ENCODE measurements at places on chromosomes 11 and 22.
A peak's percentile ranks its signal among the peaks of the same experiment; 100 is the strongest.

GRCh38 chr11:45182902-45183301 is 36.5 kb downstream of the PRDM11 start:
- no peak for DNase-seq

DNA sequence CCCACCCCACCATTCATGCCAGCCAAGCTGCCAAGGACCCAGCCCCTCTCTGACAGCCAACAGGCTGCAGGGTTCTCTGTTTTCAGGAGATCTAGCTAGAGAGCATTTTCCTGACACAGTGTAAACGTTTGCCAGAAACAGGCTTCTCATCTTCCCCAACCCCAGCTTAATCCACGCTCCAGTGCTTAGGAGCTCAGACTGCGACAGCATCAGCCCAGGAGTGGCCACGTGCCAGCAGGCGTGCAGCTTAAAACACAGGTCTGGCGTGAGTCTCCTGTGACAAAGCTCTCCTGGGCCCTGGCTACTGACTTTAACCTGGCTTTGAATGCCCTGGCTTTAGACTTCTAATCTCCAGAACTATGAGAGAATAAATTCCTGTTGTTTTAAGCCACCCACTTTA is 66.6 kb downstream of the GALNT18 start:
- no peak for DNase-seq

DNA sequence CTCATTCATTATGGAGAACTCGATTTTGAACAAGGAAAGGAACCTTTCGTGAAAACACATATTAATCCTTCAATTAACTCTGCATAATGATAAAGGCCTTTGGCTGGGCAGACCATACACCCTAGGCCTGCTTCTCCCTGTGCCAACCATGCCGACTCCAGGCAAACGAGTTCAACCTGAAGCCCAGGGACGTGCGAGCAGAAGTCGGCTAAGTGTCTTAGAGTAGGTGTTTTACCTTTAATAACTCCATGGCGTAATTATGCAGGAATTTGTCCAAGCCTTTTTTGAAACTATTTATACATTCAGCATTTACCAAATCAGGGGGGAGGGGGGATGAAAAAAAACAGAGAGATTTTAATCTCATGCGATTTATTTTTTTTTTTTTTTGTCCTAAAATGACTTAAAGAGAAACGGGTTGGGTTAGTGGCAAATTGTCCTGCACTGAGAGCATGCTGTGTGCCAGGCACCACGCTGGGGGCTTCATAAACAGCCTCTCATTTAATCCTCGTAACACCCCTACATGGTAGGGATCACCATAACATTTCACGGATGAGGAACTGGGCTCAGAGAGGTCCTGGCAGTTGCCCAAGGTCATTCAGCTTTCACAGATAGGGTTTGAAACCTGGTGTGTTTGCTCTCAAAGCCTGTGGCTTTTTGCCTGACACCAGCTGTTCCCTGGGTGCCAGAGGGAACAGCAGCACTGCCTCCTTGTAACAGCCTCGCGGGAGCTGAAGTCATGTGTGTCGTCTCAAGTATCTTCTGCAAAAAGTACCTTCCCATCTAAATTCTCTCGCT is 423.9 kb downstream of the MN1 start:
- DNase-seq: no peak

DNA sequence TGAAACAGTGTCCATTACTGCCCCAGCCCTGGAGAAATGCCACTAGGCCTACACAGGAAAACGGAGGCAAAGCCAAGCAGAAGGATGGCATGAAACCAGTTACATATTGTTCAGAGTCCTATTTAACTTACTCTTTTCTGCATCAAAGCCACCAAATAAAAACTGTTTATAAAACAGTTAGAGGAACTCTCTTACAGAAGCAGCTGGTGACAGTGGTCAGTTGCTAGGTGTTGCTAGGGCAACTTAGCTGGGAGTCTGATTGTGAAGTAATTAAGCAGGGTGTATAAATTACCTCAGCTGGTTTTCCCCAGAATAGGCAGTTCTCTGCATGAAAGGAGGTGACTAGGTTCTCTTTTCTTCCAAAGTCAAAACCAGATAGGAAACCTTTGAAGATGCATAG is 115.6 kb upstream of the ZBED5 start:
- no peak for DNase-seq

DNA sequence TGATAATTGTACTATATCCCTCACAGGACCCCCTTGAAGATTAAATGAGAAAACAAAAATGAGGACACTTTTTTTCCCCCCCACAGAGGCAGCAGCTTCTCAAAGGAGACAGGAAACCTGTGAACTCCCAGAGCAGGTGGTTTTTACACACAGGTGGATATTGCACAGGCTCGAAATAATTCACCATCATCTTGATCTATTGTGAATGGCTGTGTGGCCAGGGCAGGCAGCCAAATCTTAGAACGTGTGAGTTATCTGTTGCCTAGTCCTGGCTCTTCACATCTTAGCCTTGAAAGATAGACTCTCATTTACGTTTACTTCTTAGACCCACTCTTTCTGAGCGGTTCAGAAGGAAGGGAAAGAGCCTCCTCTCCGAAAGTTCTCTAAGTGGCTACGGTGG is 23.5 kb downstream of the PPFIBP2 start:
- DNase-seq: no peak

GRCh38 chr11:122155765-122156527 is 39.9 kb upstream of the BLID start:
- DNase-seq: no peak

DNA sequence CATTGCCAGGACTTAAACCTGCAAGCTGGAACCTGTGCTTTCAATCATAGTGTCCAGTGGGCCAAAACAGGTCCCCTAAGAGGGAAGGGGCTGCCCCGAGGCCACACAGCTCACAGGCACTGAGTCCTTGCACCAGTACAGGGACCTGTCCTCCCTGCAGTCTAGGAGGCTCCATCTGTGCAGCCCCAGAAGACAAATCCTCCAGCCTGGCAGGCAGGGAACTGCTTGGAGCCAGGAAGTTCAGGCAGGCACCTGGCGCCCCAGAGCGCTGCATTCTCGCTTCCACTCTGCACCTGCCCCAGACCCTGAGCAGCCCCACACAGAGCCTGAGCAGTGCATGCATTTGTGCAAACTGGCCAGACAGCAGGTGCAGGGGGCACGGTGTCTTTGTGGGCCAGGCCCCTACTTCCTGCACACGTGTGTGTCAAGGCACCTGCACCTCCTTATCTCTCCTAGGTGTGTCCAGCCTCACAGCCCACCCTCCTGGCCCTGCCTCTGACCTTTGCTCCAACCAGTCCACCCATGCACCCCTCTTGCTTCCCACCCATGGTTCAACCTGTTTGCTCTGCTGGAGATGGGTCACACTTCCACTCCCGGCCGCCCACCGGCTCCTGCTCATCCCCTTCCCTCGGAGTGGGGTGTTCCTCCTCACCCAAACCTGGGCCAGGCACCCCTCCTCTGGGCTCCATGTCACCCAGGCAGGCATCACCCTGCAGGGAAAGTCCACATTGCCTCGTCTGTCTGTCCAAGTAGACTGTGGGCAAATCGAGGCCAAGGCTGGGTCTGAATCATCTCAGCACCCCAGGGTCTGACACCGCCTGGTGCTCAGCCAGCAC is 19.0 kb downstream of the LINC01488 start:
- no peak for DNase-seq

DNA sequence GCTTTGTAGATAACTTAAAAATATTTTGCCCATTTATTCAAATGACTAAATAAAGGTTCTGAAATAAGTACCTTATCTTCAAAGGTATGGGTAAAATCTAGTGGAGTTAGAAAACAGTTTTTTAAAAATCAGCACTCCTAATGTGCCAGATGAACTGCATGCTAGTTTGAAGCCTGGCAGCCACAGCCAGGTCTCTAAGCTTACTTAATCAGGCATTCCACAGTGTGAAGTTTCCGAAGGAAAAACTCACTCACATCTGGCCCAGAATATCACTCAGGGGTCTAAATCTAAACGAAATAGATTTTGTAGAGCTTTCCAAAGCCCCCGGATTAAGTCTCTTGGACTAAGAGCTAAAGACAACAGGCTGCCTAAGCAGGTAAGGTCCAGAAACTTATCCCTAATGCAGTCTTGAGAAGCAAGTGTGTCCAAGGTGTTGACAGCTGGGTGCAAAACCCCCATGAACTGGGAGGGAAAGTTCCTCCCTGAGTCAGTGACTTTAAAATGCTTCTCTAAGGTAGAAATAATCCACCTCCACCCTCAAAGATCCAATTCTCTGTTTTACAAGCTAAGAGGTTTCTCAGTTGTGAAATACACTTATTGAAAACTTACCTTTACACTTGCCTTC is 157.6 kb downstream of the FCHSD2 start:
- no peak for DNase-seq

GRCh38 chr11:128620309-128621100 is 33.1 kb upstream of the ETS1 start:
- no peak for DNase-seq

DNA sequence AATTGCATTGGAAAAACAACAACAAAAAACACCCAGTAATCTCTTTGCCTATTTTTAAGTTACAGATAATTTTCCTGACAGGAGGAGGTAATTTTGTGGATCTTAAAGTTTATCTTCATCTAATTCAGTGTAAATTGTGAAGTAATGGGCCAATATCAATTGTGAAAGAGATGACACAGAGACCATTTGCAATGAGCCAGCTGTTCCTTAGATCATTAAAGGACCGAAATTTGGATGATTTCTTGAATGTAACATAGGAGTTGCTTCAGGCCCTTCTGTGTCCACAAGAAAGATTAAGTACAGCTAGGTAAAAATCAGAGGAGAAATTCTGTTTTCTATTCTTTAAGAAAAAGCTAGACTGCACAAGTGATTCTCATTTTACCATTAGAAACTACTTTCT is 718.5 kb upstream of the ANO3 start:
- no peak for DNase-seq

GRCh38 chr11:123562829-123563228 is 91.6 kb downstream of the SCN3B start:
- no peak for DNase-seq

DNA sequence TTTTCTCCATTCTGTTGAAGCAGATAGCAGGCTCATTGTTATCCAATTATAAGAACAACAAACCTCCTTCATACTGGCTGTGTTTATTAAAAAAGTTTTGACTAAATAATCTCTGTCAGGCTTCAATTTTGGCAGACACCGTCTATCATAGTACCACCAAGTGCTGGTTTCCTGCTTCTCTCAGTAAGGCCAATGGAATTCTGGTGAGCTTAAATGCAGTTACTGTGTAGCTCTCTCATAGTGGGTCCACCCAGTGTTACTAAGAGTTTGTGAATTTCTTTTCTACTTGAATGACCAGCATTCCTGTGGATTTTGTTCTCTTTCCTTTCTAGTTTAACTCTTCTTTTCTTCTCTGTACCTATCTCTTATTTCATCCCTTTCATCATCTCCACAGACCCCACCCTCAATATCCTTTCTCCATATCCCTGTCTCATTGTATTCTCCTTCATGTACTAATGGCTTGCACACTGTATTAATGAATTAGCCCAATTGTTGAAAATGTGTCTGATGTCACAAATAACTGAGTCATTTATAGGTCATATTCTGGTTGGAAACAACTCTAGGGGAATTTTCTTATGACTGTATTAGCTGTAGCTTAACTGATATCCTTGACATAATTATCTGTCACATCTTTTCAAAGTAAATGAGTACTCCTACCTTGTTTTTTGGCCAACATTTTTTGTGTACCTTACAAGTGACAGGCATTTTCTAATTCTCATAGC is 372.1 kb downstream of the FAT3 start:
- DNase-seq: no peak

DNA sequence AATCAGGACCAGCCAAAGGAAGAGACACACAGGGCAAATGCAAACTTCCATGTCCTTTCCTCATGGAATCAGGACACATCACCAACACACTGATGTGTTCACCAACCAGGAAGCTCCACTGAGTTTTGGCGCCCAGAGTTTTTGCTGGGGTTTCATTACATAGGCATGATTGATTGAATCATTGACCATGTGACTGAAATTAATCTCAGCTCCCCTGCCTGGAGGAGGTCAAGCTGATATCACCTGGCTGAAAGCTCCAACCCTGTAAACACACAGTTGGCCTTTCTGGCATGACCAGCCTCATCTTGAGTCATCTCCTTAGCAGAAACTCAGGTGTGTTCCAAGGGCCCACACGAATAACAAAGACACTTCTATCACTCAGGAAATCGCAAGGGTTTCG is 133.2 kb downstream of the TRIM29 start:
- DNase-seq: no peak

DNA sequence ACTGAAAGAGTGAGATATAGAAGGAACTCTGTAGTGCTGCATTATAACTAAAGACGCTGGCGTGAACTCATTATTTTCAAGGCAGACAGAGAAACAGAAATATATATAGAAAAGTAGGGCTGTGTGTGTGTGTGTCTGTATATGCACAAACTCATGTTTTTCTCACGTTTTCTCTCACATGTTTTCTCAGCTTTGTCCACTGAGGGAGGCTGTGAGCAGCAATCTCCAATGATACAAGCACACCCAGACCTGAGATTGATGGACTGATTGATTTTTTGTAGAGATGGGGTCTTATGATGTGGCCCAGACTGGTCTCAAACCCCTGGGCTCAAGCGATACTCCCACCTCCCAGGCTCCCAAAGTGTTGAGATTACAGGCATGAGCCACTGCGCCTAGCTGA is 122.5 kb downstream of the SERGEF start:
- DNase-seq: no peak

- no peak for DNase-seq
Observed at GRCh38 chr11:7220636-7221035, 31.1 kb upstream of the SYT9 start.

DNA sequence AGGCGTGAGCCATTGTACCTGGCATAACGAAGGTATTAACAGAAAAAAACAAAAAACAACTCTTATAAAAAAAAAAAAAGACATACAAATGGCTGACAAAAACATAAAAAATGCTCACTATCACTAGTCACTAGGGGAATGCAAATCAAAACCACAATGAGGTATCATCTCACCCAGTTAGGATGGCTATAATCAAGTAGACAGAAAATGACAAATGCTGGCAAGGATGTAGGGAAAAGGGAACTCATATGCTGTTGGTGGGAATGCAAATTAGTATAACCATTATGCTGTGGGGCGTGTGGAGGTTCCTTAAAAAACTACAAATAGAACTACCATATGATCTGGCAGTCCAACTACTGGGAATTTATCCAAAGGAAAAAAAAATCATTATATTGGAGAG is 17.0 kb downstream of the THY1 start:
- DNase-seq: no peak

DNA sequence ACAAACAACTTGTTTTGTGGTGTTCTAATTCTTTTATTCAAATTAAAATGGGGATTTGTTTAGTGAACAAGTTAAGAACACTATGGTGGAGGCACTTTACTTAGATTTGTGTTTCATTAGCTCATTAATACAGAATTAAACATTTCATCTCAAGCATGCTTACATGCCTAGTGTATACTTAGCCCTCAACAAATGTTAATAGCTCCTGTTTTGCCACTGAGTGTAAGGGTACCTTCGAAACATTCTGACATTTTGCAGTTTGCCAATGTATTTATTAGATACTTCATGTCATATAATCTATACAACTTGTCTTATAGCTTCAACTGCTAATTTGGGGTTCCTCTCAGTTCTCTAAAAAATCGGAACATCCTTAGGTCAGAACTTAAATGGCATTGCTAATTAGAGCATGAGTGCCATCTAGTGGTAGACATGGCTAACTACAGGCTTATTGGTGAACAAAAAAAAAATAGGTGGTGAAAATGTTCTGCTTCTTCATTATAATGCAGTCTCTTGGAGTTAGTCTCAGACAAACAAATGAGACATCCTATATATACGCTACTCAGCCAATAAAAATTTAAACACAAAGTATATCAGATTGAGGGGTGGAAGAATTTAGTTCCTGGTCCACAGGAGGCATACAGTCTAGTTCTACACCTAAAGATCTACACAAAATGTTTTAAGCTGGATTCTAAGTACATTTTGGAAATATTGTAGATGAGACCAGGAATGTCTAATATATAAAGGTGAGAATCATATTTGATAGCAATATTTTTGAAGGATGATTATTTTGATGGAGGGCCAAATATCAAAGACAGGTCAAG is 4.9 kb upstream of the CNTN5 start:
- DNase-seq: peak; percentile 35
